GF-D8 (cell line): ENCODE measurements at places on chromosomes 2 and 18.

- DNase-seq: no peak
Measured at GRCh38 chr2:150091846-150092245, 395.6 kb downstream of the RND3 start.

- no peak for DNase-seq
Measured at GRCh38 chr2:111689941-111690340, 194.1 kb downstream of the ANAPC1 start.

DNA sequence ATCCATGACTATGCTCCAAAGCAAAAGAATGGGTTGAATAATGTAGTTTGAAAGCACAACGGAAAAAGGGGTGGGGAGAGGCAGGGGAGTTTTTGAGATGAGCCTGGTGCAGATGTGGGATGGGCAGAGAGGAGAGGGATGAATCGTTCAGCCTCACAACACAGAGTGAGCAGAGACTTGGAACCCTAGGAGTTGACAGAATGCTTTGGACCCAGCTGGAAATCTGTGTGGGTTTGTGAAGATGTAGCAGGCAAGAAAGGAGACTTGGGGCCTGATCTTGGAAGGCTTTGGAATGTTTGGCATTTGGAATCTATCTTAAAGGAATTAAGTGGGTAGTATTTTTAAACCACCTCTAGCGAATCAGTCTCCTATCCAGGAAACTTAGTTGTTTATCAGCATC, 66.0 kb upstream of the KCTD1 start:
- DNase-seq: no peak

GRCh38 chr2:14015113-14015630, 617.3 kb upstream of the LRATD1 start:
- no peak for DNase-seq

- DNase-seq: no peak
Measured at GRCh38 chr2:208097801-208098200, 26.5 kb downstream of the CRYGD start.

DNA sequence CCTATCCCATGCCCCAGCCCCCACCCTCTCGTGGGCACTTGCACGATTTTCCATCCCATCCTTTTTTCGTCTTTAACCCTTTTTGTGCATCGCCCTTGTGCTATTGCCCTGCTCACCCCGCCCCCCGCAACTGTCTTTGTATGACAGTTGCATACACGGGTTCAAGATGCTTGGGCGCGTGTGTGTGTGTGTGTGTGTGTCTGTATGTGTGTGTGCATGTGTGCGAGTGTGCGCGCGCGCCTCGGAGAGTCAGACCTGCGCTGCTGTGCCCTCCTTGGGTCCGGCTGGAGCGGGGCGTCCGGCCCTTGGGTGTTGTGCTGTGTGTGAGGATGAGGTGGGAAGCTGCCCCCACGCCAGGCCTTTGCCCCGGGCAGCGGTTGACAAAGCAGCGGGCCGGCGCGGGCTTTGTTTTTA, 230.7 kb downstream of the HAUS1 start:
- no peak for DNase-seq

GRCh38 chr2:133247631-133248030, 320.6 kb downstream of the NCKAP5 start:
- peak; percentile 38 for DNase-seq

DNA sequence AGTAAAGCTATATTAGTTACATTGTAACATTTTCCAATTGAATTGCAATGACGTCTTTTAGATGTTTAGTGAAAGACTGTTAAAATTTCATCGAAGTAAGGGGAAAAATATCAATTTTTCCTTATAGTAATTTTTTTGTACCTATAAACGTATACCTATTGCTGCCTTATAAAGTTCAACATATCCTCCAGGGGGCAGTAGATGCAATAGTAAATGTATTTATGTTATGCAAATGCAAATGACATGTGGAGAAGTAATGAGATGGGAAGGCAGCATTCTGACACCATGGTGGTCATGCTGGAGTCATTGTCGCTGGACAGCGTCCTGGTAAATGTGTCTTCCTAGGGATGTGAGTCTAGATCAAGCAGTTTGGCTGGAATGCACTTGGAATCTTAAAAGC, 38.7 kb downstream of the MSTN start:
- peak; percentile 5 for DNase-seq

DNA sequence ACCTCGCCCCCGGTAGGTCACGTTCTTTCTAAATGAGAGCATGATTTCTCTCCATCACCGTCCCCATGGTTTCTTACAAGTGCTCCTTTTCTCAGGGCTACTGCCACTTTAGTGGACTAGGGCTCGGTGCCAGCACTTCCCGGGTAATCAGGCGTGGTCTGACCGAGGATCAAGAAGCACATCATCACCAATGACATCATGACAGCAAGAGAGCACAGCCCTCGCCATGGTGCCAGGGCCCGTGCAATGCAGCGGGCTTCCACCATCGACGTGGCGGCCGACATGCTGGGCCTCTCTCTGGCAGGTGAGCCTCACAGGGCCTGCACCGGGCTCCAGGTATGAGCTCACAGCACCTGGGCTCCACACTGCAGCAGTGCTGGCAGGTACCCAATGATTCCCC, 75.2 kb downstream of the INPP4A start:
- no peak for DNase-seq

DNA sequence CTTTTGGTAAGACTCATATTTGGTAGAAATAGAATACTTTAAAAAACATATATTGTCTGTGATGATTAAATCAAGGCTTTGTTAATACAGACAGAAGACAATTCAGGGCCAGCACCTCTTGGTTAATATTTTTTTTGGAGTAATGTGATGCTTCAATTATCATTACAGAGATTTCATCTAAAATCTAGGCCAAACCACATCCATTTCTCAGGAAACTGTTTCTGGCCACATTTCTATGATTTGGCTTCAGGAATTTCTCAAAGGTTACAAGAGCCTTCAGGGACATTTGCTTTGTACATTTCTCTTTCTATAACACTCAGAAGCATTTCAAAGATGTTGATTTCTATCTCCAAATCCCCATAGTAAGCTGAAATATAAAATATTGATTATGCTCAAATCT, 614.9 kb downstream of the LRP1B start:
- no peak for DNase-seq

DNA sequence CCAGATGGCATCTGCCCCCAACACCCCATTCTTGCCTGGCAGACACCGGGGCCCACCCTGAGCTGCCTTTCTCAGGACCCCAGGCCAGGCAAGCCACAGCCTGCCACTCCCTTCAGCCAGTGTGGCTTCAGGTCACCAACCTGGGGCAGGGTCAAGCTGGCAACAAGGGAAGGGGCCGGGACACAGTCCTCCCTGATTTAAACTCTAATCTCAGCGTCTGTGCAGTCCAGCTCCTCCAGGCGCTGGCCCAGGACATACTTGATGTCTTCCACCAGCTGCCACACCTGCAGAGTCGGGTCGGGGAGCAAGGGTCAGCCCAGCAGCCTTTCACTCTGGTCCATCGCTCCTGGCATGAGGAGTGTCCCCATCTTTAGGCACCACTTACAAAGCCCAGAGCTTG, 29.0 kb upstream of the ALPP start:
- no peak for DNase-seq

- no peak for DNase-seq
Measured at GRCh38 chr2:144151405-144151804, 368.5 kb downstream of the ZEB2 start.

- no peak for DNase-seq
Measured at GRCh38 chr2:215290980-215291599, 20.8 kb upstream of the ATIC start.

DNA sequence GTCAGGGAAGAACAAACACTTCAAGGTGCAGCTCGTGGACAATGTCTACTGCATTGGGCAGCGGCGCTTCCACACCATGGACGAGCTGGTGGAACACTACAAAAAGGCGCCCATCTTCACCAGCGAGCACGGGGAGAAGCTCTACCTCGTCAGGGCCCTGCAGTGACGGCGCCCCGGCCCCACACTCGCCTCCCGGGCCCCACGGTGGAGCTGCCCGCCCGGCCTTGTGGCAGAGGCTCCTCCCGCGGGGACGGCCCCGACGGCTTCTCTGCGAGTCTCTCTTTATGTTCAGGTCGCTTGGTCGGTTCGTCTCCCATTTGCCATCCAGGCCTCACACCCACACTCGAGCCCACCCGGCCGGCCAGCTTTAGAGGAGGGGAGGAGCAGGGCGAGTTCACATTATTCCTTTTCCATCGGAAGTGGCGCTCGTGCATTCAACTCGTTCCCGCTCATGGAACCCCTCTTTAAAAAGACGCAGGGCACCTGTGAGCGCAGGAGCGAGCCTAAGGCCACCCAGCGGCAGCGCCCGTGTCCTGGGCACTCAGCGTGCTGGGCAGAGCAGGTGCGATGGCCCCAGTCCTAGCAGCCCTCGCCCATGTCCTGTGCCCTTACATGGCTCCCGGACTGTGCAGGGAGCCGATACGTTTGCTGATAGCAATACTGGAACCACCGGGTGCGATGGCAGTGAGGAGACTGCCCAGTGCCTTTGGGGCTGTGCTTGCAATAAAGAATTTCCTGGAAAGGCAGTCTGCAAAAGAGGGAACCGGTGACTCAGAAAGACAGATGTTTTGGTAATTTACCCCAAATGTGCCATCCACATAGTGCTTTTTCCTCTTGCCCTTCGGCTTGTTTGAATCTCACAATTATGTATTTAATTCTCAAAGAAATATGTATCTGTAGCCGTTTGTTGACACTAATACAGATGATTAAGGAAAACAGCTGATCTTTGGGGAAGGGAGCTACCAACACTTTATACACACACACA, 148.6 kb downstream of the NCK2 start:
- no peak for DNase-seq

DNA sequence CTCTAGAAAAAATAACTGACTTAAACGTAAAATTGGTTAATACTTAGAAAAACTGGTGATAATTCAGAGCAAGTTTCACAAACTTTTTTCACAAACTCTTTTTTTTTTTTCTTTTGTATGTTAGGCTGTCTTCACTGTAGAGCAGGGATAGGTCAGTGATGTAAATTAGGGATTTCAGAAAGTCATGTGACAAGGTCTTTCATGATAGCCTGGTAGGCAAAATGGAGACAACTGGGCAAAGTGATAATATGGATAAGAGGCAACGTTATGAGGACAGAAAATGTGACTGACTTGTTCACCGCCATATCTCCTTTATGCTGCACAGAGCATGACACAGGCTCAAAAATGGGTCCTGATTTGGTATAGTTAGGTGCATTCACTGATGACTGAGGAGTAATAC, 39.4 kb upstream of the BBS5 start:
- DNase-seq: no peak

DNA sequence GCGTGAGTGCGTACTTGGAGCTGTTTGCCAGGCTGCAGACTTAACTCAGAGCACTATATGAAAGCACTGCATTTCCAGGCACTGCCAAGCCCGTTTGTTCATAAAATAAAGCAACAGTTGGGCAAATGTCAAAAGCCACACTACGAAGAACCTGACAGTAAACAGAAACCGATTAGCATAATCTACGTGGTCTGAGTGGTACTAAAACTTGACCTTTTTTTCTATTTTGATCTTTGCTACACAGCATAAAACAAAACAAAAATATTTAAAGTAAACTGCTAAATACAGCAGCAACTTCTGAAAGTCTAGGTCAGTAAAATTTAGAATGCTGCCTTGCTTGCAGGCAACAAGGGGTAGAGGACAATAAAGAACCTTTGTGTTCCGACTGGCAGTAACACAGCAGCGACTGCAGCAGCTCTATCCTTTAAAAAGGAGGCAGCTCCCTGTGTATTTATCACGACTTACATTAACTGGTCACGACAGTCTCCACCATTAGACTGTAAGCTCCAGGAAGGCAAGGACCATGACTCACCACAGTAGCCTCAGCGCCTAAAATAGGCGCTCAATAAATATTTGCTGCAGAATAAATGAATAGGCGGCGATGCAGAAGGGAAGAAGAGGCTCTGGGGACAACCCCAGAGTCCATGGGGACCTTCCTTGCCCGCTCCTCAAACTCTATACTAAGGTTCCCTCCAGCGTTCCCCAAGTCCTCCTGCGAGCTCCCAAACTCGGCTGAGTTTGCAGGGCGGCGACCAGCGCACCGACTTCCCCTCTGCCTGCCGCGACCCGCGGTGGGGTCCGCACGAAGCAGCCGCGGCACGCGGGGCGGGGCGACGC, 902 bp downstream of the SS18 start:
- DNase-seq: no peak

DNA sequence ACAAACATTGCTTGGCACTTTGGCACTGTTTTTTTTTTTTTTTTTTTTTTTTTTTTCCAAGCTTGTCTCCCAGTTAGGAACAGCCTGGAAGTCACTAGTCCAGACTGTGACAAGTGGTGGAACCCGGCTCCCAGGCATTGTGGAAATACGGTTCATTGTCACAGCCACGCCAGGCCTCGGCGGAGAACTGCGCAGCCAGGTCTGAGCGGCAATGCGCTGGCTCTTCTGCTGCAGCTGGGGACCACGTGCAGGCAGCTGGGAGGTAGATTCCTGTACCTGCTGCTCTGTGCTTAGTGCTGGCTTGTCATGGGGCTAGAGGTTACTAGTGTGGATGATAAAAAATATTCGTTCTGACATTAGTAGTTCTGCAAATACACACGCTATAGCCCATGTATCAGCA, 5.0 kb downstream of the NTSR2 start:
- DNase-seq: no peak

DNA sequence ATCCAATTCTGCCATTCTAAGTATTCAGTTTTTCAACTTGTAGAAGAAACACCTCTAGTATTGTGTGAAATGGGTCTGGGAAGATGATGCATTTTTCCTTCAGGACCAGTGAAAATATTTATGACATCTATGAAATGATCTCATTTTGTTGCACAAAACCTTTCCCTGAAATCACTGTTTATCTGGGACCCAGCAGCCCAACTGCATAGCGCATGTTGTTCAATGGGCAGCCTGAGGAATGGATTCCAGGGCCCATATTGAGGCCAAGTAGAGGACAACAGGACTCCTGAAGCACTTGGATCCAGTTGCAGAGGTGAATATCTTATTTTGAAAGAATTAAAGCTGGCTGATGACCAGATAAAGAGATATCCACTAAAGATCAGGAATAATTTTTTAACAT, 7.3 kb downstream of the RBMS1 start:
- DNase-seq: no peak

DNA sequence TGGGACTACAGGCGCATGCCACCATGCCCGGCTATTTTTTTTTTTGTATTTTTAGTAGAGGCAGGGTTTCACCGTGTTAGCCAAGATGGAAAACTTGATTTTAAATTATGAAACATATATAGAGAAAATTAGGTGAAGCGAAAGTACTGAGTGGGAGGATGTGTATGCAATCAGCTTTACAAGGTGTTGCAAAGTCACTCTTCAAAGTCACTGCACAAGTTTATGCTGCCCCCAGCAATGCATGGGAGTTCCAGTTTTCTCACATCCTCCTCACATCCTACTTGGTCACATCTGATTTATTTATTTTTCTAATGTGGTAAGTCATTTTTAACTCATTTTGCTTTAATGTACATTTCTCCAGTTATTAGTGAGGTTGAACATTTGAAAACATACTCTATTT, 49.2 kb upstream of the CHN1 start:
- no peak for DNase-seq

- no peak for DNase-seq
Measured at GRCh38 chr2:48849770-48850169, 94.2 kb upstream of the LHCGR start.

DNA sequence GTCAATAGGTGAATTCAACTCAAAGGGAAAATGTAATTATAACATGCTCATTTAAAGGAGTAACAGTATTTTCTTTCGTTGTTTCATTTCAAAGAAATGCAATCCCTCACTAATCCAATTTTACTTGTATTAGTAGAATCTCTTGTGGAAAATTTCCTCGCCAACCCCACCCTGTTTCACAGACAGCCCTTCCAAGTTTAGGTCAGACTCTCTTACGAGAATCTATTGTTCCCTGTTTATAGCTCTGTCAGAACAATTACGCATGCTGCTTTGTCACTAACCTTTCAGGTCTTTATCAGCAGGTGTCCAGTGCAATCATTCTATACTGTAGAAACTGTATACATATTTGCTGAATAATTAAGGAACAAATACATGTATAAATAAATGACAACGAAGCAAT, 657.8 kb upstream of the LINC00305 start:
- no peak for DNase-seq
